ENCODE measurements at places on chromosomes 7 and 10.

GRCh38 chr7:84200859-84201258 lies 6.3 kb upstream of the SEMA3A start:
- peak; percentile 39 for DNase-seq

DNA sequence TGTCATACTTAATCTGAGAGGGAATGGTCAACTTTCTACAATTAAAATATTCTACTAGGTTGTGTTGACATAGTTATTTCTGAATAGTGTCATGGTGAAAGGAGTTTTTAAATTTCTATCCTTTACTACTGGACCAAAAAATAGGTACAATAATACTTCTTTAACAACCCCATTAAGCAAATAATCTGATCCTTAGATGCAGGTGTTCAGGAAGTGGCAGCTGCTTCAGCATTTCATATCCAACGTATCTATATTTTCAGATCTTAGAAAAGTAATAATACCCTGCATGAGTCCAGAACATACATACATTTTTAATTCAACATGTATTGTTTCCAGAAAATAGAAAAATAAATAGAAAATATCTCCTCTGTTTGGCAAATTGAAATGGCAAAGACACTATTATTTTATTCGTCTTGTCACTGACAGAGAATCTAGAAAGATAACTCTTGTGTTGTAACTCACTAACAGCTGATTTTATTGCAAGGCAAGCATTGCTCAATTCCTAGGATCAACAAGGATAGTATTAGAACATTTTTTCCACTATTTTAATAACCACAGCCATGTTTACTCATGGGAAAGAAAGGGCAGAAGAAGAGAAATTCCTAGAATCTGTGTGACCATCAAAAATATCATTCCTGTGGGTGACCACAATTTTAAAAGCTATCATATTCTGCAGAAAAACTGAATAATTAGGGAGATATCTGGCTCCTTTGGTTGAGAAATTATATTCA lies 159.3 kb upstream of the CNTNAP2 start:
- no peak for DNase-seq

DNA sequence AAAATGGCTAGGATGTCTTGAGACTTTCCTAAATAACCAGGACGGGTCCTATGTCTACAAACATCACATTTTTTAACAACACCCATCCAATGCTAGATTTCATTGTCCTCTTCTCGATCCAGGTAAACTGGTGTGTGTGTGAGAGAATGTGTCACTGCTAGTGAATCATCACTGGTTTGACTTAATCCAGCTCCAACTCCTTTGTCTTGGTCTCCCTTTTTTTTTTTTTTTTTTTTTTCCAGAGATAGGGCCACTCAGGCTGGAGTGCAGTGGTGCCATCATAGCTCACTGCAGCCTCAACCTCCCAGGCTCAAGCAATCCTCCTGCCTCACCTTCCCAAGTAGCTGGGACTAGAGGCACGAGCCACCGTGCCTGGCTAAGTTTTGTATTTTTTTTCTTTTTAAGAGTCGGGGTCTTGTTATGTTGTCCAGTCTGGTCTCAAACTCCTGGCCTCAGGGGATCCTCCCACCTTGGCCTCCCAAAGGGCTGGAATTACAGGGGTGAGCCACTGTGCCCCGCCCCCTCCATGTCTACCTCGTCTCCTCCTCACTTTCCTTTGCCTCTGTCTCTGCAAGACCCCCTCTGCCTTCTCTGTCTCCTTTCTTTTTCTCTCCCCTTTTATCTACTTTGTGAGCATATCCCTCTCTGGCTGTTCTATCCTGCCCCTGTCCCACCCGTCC lies 2.2 kb upstream of the UFSP1 start:
- DNase-seq = no peak

DNA sequence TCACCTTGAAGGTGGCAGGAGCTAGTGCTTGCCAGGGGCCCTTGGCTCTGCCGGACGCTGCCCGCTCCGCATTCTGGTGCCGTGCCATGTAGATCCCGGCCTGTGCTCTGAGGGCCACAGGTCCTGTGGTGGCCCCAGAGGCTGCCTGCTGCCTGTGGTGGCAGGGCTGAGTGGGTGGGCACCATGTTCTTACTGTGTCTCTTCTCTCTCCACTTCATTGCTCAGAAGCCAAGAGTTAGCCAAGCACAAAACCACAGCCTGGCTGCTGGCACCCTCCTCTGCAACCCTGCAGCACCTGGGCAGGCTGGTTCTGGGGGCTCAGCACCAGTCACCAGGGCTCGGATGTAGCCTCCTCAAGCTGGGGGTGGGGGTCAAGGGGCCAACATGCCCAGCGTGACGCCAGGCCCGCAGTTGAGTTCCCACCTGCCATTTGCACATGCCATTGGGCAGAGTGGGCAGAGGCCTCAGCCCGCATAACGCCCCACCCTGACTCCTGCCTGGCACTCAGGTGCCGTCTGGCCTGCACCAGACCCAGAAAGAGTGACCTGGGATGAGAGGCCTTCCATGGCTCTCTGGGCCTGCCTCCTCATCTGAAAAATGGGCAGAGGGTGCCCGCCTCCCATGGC lies 16.3 kb downstream of the ZMIZ1 start:
- DNase-seq = no peak

DNA sequence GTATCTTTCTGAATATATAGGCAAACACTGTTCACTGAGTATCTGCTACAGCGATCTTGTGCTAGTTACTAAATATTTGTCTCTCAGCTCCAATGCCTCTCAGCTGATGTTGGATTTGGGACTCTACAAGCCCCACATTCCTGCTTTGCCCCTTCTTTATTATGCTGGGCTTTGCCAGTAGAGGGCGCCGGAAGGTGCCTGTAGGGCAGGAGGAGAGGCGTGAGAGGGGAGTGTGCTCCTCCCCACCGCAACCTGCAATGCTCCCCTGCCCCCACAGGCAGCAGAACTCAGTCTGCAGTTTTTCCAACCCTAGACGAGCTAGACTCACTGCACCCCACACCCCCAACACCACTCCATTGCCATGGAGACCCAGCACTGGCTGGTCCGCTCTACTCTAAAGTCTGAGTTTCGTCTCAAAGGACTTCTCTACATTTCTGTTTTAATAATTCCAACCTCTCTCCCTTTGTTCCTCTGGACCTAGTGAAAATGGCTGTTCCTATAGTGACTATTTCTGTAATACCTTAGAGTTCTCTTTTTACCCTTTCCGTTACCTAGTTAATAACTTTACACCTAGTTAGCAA lies 337.6 kb downstream of the CCSER2 start:
- DNase-seq = no peak

GRCh38 chr7:134457210-134457609 lies 1.7 kb downstream of the AKR1B1 start:
- DNase-seq = no peak

- DNase-seq = no peak
These were observed 18.6 kb downstream of the COBL start for GRCh38 chr7:51297986-51298385.

Data from HFFc6 (cell line).